Effector CD8-positive, alpha-beta T cell (primary cell): ENCODE measurements at places on chromosomes 13 and 19.
A peak's percentile ranks its signal among the peaks of the same experiment; 100 is the strongest.

DNA sequence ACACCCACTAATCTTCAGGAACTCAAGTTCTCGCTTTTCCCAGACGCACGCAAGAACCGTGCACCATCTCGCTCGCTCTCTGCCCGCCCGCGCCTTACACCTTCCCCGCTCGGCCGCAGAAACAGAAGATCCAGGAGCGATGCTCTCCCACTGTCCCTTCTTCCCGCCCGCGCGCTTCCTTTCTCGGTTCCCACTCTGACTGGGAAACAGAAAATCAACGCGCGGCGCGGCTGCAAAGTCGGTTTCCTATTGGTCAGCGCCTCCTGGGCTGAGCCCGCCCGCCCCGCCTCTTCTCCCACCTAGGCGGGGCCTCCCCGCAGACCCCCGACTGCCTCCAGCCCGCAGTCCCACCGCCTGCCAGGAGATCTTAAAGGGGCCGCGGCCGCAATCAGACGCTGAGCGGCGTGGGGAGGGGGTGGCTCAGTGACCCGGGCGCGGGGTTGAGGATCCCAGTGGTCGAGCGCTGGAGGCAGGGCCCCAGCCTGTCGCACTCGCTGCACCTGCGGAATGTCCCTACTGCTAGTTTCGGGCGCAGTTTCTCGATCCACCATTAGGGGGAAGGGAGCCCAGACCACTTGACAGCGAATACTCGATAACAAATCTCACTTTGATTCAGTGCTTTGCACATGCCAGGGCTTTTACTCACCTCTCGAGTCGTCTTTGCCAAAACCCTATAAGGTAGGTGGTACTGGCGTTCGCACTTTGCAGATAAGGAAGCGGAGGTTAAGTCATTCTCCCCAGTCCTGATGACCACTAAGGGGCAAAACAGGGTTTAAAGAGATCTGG is 700 bp upstream of the SLC25A23 start:
- peak; percentile 88 for DNase-seq

GRCh38 chr19:58460039-58460438 is 6.8 kb upstream of the ZNF324 start:
- no peak for DNase-seq

DNA sequence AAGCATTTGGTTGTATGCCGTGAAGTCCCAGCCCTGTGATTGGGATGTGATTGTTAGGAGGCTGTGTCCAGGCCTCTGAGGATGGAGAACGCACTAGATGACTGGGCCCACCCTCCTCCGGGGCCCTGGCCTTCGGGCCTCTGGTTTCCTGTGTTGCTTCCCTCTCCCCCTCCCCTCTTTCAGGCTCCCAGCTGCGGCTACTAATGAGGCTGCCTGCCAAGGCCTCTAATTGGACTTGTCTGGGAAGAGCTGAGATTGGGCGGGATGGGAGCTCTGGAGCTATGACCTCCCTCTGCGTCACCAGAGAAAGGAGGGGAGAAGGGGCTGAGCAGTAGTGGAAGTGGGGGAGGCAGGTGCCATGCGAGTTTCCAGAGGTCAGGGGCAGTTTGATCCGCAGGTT is 9.9 kb downstream of the PTH2 start:
- DNase-seq: no peak

GRCh38 chr19:34034318-34034846 is 137.9 kb upstream of the LSM14A start:
- no peak for DNase-seq
